ENCODE measurements at places on chromosomes 2 and 18.

GRCh38 chr2:187297801-187298200, 150.3 kb downstream of the CALCRL start:
- no peak for DNase-seq

DNA sequence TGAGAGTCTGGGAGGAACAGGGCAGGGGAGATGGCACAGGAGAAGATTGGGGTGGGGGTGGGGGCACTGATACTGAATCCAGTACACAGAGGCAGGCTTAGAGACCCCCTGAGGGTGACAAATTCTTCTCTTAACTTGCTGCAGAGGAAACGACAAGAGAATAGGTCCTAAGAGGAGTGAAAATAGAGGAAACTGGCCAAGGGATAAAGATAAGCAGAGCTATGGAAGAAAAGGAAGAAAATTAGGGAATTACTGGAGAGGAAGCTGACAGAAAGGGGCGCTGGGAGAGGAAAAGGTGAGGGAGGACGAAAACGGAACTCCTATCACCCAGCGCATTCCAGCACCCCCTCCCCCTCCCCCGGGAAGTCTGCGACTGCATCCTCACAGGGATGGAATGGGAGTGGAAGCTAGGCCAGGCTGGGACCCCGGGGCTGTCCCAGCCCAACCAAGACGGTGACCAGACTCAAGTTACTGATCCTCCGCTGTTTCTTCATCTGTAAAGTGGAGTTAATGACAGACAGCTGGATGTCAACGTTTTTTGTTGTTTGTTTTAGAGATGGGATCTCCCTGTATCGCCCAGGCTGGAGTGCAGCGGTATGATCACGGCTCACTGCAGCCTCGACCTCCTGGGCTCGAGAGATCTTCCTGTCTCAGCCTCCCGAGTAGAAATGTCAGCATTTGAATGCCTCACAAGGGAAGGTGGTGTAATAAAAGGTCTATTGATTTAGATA, 2.6 kb upstream of the EMX1 start:
- no peak for DNase-seq

GRCh38 chr2:111155610-111156009, 34.9 kb downstream of the BCL2L11 start:
- no peak for DNase-seq

DNA sequence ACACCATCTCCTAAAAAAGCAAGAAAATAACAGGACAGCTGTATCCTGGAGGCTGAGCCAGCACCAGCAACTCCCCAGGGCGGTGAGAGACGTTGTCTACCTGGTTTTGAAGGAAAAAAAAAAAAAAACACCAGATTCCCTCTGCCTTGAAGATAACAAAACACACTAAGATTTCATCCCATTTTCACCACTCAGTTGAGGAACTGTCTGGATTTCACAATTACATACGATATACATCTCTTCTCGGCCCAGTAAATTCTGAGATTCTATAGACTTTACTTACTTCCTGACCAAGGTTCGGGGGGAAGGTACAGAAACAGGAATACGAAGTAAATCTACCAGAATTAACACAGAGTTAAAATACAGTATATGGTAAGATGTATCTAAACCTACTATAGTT, 8.5 kb downstream of the ZNF516 start:
- no peak for DNase-seq

- no peak for DNase-seq
These were observed 62.6 kb downstream of the TRPM8 start for GRCh38 chr2:233979748-233980147.

DNA sequence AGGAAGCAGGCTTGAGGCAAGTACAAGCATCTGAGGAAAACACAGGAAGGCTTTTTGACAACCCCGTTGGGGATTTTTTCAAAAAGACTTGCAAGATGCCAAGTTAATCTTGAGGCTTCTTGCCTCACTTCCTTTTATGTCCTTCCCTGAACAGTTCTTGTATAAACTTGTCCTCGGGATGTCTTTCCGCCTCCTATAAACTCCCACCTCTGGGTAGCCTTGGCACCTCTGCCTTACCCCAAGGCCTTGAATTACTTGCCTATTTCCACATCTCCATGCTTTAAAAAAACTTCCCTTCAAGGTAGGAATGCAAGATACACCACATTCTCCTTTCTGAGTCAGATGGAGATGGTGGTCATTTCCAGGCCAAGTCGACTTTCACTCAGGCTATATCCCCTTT, 106.4 kb upstream of the RBBP8 start:
- DNase-seq: no peak

- no peak for DNase-seq
These were observed 154.1 kb downstream of the SOCS6 start for GRCh38 chr18:70442933-70443332.

DNA sequence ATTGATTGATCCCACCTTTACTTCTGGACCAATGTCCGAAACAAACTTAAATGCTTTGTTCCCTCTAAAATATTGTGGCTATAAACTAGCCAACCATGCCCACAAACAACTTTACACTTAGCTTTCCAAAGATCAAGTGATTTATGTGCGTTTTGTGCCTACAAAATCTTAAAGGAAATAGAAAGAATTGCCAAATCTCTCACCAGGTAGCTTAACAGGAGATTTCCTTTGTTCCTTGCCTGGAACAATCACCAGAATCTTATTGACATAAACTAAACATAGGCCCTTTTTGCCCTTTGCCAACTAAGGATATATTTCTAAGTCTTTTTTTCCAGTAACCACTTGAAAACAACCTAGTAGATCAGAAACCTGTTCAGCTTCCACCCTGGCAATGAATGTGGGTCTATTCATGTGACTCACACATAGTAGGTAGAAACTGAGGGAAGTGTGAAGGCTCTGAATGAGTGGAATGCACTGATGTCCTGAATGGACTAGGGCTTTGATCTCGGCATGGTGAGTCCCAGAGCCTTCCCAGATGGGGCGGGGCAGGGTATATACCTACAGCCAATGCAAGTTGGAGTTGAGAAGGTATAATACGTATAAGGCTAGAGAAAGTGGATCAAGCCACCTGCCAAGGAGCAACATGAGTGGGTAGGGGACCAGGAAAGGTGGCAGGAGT, 94.6 kb upstream of the PPP1CB start:
- no peak for DNase-seq

DNA sequence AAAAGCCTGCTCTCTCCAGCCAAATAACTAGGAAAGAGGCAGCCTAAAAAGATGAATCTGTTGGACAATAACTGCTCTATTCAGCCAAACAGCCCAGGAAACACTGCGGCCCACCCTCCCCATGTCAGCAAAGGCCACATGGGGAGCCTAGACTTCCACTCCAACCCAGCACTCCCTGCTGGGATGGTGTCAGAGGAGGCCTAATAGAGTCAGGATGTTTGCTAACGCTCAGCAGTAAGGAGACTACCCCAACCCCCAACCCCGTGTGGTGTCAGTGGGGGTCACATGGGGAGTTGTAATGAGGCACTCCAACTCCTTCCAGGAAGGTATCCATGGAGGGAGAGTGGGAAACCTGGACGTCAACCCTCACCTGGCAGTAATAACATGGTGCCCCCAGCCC, 41.6 kb downstream of the ZBTB7C start:
- DNase-seq: peak; percentile 35

DNA sequence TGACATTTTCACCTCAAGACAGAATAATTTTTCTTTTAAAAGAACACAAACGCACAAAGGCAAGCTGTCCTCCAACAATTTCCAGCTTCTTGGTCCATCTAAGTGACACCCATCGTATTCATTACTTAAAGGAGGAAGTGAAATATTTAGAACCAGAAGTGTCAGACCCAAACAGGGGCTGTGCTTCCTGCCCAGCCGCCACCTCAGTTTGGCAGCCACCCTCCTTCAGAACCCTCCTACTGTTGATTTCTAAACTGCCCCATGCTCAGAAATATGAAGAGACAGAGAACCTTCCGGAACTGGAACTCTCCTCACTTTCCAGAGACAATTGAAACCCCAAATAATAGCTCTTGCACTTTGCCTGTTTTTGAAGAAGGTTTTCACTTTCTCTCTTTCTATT, 734.8 kb upstream of the SALL3 start:
- DNase-seq: no peak

GRCh38 chr18:5097116-5097703, 99.8 kb downstream of the AKAIN1 start:
- DNase-seq: no peak

- no peak for DNase-seq
These were observed 911.6 kb downstream of the TDRD15 start for GRCh38 chr2:22035361-22035830.

DNA sequence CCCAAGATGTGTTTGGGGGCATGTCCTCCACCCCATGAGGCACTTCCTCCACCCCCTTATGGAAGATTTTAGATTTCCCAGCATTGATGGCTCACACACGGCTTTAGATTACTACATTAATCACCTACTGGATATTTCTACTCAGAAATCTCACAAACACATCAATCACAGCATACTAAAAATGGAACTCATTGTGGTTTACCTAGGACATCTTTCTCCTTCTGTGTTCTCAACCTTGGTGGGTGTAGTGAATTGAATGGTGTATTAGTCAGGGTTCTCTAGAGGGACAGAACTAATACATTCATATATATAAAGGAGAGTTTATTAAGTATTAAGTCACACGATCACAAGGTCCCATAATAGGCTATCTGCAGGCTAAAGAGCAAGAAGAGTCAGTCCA, 82.1 kb upstream of the CYRIA start:
- DNase-seq: no peak

GRCh38 chr2:12110074-12110473, 363.6 kb downstream of the LPIN1 start:
- DNase-seq: no peak

DNA sequence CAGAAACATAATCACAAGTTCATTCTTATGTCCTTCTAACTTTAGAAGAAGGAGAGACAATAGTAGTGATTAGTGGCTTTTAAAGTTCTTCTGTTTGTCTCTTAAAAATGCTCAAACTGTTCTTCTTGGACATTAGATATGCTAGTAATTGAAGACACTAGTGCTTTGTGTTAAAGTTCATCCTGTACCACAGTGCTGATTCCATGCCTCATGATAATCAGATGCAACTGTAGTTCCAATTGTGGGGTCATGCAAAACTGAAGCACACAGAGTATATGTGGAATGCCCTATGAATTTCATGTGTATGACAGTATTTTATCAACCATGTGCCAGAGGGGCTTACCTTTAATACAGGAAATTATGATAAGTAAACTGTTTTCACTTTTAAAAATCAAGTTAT, 11.4 kb upstream of the KCNJ13 start:
- DNase-seq: no peak

DNA sequence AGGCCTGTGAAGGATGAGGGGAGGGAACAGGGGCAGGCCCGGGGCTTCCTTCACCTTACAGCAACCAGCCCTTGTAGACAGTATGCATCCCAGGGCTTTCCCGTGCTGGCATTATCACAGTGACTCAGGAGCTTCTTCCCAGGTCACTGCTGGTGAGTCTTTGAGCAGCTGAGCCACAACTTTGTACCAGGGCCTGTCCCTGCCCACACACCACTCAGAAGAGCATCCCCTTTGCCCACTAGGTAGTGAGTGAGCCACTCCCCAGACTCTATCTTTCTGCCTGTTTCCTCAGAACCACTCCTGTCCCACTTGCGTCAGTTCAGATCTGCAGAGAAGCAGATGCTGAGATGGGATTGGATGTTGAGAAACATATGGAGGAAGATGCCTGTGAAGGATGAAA, 69.6 kb upstream of the ALPP start:
- DNase-seq: no peak

DNA sequence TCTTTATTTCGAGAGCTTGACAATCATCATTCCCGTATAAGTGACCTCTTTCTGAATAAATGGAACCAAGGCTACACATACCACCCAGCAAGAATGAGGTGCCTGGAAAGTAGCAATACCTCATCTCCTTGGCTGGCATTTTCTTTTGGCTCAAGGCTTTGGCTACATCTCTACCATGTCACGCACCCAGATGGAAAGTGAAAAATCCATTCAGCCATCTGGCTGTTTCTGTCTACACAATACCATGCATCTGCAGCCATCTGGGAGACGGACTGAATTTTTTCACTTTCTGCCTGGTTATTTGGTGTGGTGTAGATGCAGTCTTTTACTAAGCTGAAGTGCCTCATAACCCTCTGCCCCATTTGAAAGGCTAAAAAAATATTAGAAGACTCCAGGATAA, 566.9 kb downstream of the BCL11A start:
- no peak for DNase-seq

- DNase-seq: no peak
These were observed 31.5 kb downstream of the RBFA start for GRCh38 chr18:80065705-80066104.

- DNase-seq: no peak
These were observed 814 bp upstream of the RAB1A start for GRCh38 chr2:65130664-65131175.

DNA sequence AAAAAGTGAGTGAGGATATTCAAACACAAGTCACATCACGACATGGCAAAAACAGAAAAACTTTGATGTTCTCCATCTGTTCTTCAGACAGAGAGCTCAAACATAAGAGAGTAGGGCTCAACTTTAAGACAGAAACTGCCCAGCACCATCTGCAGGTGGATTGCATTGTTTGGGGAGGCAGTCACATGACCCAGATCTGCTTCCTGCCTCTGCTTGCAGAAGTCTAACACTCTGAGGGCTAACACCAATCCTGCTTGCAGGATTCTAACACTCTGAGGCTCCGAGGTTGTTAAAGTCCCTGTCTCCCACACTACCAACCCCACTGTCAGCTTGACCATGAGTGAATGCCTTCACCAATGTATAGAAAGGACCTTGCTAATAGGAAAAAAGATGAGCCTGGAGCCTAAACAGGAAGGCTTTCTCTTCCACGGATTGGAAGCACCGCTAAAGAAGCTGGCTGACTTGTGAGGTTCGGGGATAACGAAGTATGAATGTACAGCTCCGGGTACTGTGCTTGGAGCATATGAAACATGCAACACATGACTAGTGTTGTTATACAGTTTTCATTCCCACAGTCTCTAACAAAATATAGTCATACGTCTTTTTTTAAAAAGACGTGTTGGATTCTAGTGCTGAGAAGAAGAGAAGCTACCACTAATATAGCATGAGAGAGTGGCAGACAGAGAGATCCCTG, 176.6 kb upstream of the CREB1 start:
- DNase-seq: no peak

DNA sequence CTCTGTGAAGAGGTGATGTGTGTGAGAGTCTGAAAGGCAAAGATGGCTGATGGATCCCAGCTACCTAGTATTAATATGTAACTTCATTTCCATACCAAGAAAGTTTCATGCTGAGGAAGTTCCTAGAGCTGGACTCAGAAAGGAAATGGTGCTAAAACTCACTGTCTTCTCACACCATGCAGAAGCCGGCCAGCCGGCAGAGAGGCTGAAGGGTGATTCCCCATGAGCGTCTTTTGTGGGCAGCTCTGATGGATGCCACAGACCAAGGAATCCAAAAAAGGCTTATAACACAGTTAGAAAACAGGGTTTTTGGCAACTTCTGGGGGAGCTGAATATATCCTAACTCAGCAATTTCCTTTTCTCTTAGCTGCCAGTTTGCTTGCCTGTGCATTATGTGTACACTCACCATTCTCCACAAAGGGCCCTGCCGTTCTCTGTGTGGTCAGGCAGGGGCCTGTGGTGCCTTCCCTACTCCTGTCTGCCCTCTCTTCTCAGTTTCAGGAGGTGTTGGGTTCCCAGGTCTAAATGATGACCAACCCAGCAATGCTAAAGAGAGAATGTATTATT, 289.4 kb downstream of the MTX2 start:
- DNase-seq: no peak

- no peak for DNase-seq
These were observed 41.6 kb downstream of the GCA start for GRCh38 chr2:162385536-162385935.

- no peak for DNase-seq
These were observed 26.4 kb upstream of the CYTIP start for GRCh38 chr2:157470321-157470720.
